ENCODE measurements at places on chromosomes 2 and 18.

DNA sequence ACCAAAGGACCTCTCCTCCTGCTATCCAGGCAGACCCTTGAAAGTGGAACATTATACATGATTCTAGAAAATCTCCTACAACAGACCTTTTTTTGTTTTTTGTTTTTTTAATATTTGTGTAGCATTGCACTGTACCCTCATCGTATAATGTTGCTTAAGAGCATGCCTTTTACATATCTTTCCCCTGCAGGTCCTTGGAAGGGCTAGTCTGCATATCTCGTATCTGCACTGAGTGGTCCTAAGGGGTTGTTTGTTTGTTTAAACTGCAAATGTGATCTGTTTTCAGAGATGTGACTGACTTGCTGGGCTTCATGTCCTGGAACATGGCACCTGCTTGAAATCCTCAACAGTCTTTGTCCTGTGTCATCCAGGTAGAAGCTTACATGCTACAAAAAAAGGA lies 204.1 kb downstream of the FAM210A start:
- DNase-seq = no peak

- no peak for DNase-seq
Measured at GRCh38 chr18:80202264-80202998, 44.9 kb downstream of the PARD6G start.

DNA sequence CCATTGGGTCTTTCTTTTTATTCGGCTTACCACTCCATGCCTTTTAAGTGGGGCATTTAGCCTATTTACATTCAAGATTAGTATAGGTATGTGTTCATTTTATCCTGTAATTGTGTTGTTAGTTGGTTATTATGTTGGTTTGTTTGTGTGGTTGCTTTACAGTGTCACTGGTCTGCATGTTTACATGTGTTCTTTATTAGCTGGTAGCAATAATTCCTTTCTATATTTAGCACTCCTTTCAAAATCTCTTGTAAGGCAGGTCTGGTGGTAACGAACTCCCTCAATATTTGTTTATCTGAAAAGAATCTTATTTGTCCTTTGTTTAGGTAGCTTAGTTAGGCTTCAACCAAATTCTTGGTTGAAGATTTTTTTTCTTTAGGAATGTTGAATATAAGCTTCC lies 68.7 kb upstream of the XDH start:
- no peak for DNase-seq

- no peak for DNase-seq
Measured at GRCh38 chr2:171678619-171679018, 8.7 kb upstream of the DYNC1I2 start.

DNA sequence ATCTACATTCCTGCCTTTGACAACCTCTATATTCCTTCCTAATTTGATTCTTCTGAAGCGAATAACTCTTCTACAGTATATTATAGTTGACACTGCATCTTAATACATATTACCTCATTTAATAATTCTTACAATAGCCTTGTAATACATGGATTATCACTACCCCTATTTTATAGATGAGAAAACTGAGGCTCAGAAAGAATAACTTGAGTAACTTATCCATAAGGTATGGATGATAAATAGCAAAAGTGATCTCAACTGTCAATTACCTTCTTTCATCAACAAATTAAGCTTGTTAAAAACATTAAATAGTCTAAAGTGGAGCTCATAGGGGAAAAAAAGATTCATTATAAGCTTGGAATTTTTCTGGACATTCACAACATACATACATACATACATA lies 4.6 kb downstream of the VPS54 start:
- no peak for DNase-seq

DNA sequence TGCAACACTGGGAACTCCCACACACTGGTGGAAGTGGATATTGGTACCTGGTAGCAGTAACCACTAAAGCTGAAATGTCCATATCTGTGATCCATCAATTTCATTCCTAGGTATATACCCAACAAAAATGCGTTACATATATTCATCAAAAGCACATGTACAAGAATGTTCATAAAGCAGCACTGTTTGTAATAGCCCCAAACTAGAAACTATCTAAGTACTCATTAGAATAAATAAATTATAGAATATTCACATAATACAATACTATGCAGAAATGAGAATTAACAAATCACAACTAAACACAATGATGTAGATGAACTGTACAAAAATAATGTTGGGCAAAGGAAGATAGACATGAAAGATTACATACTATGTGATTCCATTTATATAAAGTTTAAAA lies 11.1 kb upstream of the TLK1 start:
- no peak for DNase-seq

DNA sequence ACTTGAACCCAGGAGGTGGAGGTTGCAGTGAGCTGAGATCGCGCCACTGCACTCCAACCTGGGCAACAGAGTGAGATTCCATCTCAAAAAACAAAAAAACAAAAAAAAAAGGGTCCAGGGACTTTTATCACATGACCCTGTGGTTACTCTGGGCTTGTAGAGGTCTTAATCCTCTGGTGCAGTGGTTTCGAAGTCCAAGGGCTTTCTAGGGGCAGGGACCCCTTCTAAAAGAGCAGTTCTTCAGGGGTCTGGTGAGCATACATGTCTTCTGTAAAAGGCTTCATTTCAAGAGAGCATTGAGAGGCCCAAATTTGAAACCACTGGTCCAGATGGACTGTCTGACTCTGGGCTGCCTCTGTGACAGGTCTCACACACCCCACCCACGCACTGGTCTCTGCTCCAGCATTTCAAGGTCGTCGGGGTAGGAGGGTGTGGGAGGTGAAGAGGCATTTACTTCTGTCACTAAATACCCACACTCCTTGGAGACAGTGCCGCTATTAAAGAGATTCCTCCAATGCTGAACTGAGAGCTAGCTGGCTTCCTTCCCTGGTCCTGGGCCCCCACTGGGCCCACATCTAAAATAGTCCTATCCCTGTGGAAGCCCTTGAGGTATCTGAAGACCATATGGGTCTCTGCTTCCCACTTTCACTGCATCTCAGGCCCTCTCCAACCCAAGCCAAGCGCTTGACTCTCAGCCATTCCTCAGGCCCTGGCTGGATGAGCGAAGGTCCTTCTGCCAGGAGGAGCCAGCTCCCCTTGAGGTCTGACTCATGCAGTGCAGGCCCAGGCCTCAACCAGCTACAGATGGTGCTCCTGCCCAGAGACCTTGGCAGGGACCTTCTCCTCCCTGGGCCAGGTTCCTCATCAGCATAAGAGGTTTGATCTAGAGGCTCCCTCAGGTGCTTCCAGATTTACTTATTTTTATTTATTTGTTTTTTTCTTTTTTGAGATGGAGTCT lies 44.8 kb downstream of the PAX8 start:
- DNase-seq = no peak
